Skin of body (tissue), 3 donors: ENCODE measurements at places on chromosomes 13 and 19.

- DNase-seq: no peak
Observed at GRCh38 chr13:100254002-100254401, 165.1 kb downstream of the PCCA start.

GRCh38 chr19:14580623-14581237 is 2.2 kb upstream of the CLEC17A start:
- DNase-seq: no peak

DNA sequence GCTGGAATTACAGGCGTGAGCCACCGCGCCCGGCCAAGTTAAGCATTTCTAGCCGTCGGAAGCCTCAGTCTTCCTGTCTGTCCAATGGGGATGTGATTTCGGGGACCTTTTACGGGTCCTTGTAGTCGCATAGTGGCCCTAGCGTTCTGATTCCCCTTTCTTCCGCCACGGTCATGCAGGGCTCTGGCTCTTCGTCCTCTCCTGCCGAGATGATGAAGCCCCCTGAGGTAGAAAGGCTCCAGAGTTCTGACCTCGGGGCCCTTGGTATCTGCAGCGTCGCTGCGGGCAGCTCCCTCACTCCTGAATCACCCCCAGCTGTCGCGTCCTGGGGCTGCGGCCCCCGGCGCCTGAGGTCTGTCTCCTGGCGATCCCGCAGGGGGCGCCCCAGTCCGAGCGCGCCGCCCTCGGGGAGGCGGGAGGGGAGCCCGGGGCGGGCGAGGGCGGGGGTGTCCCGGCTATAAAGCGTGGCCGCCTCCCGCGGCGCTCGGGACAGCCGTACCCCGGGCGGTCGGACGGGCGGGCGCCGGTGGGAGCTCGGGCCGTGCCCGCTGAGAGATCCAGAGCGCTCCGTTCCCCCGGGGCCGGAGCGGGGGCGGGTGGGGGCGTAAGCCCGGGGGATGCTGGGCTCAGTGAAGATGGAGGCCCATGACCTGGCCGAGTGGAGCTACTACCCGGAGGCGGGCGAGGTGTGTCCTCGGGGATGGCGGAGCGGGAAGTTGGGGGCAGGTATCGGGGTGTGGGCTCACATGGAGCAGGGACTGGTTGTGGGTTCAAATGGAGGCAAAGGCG is at the start of gene FOXA3:
Gene FOXA3 (plus strand): TSS at position 487 of the 789 bp plus-strand sequence. CDS start 131 bp downstream, at position 618.
- no peak for DNase-seq

- DNase-seq: no peak
Observed at GRCh38 chr13:34776390-34776981, 165.6 kb upstream of the NBEA start.

DNA sequence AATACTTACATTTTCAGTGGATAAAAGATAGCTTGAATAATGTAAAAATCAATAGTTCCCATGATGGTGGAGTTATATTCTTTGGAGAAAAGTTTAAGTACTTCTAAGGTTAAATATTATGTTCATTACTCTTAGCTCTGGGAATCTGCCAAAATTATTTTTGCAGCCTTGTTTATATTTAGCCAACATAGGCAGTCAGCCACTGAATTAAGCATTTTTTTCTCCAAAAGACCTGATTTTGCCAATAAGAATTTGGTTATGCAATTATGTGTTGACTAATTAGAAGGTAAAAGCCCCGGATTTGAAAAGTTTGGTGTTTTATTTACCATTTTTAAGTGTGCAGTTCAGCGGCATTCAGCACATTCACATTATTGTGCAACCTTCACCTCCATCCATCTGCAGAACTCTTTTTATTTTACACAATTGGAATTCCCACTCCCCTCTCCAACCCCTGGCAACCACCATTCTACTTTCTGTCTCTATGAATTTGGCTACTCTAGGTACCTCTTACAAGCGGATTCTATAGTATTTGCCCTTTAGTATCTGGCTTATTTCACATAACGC is 90.1 kb upstream of the C1QTNF9B start:
- DNase-seq: no peak

GRCh38 chr13:94764576-94765321 is 52.4 kb upstream of the SOX21 start:
- DNase-seq: no peak

DNA sequence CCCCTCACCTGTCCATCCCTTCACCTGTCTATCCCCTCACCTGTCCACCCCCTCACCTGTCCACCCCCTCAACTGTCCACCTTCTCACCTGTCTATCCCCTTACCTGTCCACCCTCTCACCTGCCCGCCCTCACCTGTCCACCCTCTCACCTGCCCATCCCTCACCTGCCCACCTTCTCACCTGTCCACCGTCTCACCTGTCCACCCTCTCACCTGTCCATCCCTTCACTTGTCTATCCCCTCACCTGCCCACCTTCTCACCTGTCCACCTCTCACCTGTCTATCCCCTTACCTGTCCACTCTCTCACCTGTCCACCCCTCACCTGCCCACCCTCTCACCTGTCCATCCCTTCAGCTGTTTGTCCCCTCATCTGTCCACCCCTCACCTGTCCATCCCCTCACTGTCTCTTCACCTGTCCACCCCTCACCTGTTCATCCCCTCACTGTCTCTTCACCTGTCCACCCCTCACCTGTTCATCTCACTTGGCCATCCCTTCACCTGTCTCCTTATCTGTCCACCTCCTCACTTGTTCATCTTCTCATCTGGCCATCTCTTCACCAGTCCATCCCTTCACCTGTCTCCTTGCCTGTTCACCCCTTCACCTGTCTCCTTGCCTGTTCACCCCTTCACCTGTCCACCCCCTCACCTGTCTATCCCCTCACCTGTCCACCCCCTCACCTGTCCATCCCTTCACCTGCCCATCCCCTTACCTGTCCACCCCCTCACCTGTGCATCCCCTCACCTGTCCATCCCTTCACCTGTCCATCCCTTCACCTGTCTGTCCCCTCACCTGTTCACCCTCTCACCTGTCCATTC is 12.7 kb upstream of the KANK2 start:
- peak; percentile 53 for DNase-seq
